ENCODE measurements at places on chromosomes 6 and 20.

GRCh38 chr20:41905199-41905598 lies 287.0 kb upstream of the CHD6 start:
- no peak for DNase-seq

GRCh38 chr6:17476511-17476910 lies 83.1 kb downstream of the CAP2 start:
- no peak for DNase-seq

- DNase-seq, result no peak
Measured at GRCh38 chr20:46582648-46583047, 32.2 kb upstream of the OCSTAMP start.

DNA sequence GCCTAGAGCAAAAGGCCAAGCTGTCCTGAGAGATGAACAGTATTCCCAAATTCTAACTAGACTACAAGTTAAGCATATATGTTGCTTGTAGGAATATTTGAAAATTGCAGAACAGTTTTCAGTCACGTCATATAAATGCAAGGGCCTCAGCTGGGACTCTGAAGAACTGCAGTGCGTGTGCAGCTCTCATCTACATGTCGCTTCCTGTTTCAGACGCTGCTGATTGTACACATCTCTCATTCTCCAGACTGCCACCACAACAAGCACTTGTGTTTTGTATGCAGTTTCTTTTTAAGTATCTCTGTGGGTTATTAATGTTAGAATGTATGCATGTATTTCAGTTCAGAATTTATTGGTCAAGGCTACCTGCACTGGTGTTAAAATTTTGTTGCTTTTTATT lies 119.7 kb downstream of the MAP3K4 start:
- DNase-seq, result no peak

DNA sequence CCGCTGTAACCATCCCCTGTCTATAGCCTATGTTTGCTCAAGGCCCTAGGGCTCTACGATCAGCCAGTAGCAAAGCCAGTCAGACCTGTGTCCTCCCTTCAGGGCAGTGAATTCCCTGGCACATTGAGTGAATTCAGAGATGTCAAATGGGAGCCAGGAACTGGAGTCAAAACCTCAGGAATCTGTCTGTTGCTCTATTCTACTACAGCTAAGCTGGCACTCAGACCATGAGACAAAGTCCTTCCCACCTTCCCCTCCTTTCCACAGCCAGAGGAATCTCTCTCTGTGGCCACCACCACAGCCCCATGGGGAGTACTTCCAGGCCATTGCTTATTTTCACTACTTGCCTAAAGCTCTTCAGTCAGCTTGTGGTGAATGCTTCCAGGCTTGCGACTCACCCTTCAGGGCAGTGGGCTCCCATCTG lies 82.0 kb downstream of the PKIB start:
- DNase-seq, result no peak

GRCh38 chr6:27889275-27889627 lies 22.9 kb downstream of the OR2B2 start:
- no peak for DNase-seq

GRCh38 chr6:168451805-168452517 lies 11.0 kb downstream of the SMOC2 start:
- no peak for DNase-seq

DNA sequence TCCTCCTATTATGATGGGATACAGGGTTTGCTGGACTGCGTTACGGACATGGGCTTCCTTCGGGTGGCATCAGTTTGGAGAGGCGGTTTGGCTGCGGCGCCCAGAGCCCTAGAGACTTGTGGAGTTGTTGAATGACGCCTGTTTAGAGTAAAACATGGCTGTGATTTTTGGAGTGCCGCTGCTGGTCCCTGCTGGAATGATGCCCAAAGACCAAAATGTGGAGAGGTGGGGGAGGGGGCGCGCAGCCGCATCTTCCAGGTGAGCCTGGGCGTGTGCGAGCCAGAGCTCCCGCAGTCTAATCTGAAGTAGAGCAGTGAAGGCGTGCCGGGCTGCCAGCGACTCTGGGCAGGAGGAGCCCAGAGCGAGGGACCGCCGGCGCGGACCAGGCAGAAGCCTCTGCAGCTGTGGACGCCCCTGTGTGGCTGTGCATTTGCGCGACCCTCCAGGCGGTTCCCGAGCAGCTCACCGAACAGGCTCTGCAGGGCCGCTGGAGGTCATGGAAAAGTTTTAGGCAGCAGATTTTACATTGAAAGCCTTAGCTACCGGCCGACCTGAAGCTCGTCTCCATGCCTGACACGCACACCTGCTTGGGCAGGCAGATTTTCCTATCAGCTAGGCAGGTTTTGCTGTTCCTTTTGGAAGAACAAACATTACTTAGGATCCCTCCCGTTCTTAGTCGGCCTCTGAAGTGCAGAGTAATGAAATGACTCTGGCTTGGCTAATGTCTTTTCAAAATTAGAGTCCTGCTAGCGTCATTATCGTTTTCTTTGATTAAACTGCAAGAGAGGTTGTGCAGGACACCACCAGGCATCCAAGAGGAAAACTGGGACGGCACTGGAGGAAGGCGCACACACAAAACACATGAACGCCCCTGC lies 298.2 kb downstream of the PHACTR1 start:
- DNase-seq, result no peak

DNA sequence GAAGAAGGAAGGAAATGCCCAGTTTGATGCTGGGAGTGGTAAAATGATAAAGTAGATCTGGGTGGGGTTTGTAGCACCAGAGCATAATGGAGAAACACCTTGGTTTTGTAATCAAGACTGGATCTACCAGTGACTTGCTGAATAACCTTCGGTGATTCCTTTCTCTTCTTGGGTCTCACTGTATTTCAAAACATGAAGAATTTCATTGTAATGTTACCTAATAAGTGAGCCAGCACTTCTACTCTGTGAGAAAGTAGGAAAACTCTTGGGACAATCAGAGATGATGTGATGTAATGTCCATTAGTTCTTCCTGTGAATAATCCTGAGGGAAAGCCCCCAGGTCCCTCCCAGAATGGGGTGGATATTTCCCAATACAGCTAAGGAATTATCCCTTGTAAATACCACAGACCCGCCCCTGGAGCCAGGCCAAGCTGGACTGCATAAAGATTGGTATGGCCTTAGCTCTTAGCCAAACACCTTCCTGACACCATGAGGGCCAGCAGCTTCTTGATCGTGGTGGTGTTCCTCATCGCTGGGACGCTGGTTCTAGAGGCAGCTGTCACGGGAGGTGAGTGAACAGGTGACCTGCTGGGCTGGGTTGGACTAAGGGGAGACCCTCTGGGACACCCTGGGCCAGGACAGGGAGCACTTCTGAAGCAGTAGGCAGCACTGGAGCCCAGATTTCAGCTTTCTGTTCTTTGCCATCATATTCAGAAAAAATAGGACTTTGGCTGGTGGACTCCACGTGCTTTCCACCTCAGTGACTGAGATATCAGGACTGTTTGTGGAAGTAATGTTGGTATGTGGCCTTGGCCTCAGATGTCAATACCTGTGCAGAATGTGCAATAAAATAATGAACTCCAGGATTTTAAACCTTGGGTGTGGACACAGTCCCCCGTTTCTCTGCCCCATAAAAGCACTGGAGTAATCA lies at the start of gene PI3:
Gene PI3 (plus strand): TSS at position 469 of the 931 bp plus-strand sequence. CDS start 21 bp downstream, at position 490.
- DNase-seq, result no peak

- no peak for DNase-seq
Measured at GRCh38 chr20:2237059-2237458, 58.7 kb upstream of the TGM3 start.

DNA sequence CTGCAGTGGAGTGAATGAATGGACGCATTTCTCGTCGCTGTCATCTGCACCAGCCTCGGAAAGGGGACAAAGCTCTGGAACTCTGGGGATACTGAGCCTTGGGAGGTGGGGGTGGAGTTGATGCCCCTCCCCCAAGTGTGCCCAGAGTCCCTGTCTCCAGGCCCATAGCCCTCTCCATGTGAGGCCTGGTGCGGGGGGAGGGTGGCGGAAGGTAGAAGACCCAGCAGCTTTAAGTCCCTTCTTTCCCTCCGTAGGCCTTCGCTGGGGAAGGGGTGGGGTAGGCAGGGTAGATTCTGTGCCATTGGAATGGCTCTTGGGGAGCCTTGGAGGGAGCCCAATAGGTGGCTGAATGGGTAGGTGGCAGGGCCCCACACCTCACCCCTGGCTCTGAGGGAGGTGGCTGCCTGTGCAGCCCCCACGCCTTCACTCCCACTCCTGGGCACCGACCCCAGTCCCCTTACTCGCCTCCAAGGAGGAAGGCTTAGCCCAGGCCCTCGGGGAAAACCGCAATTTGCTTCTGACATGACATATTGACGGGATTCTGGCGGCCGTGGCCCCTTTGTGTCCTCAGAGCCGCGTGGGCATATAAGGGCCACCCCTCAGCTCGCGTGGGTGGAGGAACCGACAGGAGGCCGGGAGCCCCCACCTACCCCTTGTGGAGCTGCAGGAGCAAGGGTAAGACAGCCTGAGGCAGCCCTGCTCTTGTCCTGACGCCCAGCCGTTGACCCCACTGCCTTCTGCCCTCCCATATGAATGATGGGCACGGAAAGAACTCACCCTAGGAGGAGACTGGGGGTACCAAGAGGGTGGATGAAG lies at the start of gene BPIFB3:
Gene BPIFB3 (plus strand): TSS at position 613 of the 816 bp plus-strand sequence. CDS start 1,533 bp downstream, outside the sequence.
- no peak for DNase-seq

DNA sequence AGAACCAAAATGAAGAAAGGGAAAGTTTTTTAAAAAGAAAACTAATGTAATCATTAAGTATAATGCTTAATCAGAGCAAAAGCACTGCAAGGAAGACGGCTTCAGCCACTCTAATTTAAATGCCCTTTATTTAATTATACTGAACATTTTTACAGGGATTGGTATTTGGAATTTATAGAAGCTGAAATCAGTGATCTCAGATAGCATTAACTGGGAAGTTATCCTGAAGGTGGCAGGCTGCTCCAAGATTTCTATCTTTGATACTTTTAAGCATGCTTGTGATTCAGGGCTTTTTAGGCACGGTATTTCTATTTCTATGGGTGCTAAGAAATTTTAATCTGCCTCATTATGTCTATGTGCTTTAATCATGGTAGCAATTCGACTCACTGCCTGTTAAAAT lies 1.3 kb upstream of the NDUFAF4 start:
- no peak for DNase-seq

GRCh38 chr20:52874241-52874640 lies 97.9 kb upstream of the TSHZ2 start:
- DNase-seq, result no peak

DNA sequence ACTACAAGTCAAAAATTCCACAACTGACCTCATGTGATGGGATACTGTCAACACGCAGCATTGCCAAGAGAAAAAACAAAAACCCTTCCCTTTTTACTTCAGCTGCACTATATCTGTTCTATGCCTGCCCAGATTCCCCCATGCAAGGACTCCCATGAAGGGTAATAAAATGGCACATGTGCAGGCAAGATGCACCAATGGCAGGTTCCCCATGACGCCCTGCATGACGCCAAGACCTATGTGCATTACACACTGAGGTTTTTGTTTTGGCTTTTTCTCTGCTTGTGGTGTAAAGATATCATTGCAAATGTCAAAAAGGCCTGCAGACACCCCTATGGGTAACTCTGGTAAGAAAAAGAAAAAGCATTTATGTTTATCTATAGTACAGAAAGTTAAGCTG lies 403.4 kb downstream of the HDGFL1 start:
- no peak for DNase-seq

DNA sequence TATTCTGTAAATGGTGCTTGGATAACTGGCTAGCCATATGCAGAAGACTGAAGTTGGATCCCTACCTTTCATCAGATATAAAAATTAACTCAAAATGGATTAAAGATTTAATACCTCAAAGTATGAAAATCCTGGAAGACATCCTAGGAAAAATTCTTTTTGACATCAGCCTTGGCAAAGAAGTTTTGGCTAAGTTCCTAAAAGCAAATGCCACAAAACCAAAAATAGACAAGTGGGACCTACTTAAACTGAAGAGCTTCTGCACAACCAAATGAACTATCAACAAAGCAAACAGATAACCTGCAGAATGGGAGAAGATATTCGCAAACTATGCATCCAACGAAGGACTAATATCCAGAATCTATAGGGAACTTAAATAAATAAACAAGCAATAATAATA lies 60.3 kb upstream of the RIPPLY2 start:
- no peak for DNase-seq

GRCh38 chr20:53623454-53624211 lies 30.0 kb upstream of the ZNF217 start:
- no peak for DNase-seq

DNA sequence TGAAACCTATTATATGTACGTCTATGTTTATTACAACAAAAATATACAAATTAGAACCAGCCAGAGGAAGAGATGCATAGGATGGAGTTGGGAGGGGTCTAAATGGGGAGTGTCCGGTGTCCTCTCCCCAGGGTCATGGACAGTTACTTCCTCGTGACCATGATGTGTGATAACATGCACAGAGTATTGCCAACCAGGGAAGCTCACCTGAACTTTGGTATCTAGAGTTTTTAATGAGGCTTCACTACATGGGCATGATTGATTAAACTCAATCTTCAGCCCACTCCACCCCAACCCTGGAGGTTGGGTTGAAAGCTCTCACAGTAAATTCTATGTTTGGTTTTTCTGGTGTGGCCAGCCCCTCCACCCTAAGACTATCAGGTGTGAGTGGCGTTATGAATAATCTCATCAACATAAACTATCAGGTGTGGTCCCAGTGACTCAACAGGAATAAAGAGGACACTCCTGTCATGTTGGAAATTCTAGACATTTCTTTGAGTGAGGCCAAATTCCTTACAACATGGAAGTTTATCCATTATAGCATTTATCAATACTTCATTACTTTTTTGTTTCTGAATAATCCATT lies 36.4 kb upstream of the FKBP1A start:
- no peak for DNase-seq

- DNase-seq, result no peak
Measured at GRCh38 chr20:53739799-53740785, 146.5 kb upstream of the ZNF217 start.

GRCh38 chr20:63433756-63434531 lies 38.5 kb downstream of the KCNQ2 start:
- no peak for DNase-seq

GRCh38 chr6:64000818-64001491 lies 365.4 kb downstream of the PHF3 start:
- DNase-seq, result no peak

DNA sequence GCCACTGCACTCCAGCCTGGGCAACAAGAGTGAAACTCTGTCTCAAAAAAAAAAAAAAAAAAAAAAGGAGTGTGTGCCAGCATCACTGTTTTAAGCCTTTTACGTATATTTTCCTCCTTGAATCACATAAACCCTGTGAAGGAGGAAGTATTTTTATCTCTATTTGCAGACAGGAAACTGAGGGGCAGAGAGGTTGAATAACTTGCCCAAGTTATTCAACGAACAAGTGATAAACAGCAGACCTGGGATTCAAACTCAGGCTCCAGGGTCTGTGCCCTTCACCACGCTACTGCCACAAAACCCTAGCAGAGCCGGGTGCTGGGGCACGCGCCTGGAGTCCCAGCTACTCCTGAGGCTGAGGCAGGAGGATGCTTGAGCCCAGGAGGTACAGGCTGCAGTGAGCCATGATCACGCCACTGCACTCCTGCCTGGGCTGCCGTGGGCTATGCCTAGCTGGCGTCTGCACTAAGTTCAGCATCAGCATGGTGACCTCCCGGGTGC lies 9.4 kb upstream of the AVP start:
- DNase-seq, result no peak

Measured in cortex of kidney (tissue), 1 donor.